NB4 (cell line): ENCODE measurements at places on chromosomes 2 and 18.

GRCh38 chr2:105747254-105747894 lies 2.7 kb downstream of the NCK2 start:
- DNase-seq: no peak

GRCh38 chr2:233115741-233116140 lies 55.6 kb downstream of the INPP5D start:
- no peak for DNase-seq

DNA sequence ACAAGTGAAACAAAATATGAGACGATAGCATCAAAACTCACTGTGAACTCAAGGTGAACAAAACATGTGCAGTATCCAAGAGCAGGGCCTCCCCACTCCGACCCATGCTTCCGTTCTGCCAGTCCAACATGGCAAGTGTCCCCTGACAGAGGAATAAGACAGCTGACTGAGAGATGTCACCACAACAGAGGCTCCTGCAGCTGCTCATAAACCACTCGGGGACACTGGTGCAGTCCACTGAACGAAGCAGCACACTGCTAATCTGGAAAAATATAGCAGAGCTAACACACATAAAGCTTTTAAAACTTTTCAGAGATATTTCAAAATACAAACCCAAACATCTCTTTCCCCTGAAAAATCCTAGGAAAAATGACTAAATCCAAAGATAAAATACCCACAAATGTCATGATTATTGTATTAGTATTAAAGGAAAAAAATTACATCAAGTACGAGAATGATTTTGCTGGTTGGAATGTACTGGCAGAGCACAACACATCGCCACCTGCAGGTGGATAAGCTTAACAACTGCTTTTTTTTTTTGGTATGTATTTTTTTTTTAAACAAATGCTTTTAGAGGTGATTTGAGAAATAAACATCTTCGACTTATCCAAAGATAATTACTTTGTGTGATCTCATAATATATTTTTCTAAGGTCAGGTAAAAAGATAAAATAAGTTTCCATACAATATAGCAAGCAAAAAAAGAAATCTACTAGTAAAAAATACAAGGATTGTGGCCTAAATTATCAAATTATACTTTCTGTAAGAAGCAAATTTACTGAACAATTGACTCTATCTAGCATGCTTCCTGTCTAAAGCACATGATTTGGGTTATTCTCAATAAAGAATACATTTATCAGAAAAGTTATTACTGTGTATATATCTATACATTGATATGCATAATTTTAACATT lies 18.6 kb downstream of the THADA start:
- peak; percentile 74 for DNase-seq

DNA sequence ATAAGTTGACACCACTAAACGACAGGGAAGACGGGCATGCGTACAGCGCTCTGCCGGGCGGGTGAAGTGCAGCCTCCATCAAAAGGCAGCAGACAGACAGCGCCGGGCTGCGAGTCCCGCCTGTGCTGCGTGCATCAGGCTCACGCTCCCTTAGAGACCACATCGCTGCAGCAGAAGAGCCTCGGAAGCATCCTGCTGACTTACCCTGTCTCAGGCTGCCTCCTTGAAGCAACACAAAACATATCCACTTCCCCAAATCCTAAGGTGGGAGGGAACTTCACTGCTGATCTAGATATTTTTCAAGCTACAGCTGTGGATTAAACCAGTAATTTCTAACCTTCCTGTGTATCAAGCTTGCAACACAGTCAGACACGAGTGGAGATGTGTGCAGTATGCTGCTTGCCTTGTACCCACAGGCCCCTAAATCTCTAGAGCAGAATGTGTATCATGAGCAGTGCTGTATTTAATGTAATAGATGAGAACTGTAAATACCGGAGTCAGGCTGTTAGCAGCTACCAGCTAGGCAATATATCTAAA lies 6.4 kb downstream of the MYT1L start:
- no peak for DNase-seq

- DNase-seq: no peak
Observed at GRCh38 chr18:79486356-79487182, 90.8 kb downstream of the NFATC1 start.

DNA sequence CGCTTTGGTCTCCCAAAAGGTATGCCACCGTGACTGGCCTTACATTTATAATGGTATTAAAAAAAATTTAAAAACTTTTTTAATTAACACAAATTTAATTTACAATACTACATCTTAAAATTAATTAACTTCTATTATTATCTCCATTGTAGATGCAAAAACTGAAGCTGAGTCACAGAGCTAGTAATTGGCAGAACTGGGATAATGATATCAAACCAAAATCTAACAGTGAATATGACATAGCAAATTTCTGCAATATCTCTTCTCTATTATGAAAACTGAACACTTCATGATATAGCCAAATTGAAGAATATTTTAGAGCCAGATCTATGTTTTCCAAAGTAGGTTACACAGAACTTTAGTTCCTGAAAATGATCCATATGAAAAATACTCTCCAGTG lies 66.4 kb upstream of the CHAC2 start:
- DNase-seq: no peak

DNA sequence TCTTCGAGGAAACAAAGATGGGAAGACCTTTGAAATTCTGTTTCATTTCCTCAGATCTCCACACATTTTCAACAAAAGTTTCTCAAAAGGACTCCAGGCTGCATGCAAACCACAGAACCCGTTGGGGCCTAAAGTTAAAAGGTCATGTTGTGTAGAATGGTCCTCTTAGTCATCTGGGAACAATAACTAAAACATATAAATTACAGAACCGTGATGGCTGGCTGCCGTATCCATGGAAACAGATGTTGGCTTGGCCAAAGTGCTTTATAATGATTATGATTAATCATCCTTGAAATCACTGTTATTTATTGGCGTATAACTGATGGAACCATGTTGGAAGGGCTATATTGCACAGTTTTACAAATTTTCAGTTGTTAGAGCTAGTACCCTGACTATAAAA lies 182.8 kb upstream of the CRIM1 start:
- DNase-seq: no peak

DNA sequence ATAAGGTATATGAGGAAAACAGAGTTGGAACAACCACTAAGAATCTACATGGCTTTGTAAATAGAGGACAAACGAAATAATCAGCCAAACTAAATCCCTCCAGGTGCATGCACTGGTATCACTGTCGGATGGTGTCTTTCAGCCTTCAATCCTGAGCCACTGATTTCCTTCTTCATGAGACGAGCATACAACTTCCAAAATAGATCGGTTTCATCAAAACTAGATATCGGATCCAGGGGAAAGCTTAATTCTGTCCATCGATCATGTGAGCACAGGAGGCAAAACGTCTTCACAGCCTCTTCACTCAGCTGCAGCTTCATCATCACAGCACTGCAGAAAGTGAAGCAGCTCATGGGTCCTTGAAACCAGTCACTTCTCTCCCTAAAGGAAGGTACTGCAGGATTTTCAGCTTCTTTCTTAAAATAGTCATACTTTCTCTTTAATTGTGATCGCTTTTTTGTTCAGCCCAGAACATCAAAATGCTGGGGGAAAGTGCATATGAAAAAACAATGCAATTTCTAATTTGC lies 80.5 kb downstream of the DTNB start:
- DNase-seq: no peak

GRCh38 chr2:144896341-144896740 lies 376.4 kb upstream of the ZEB2 start:
- no peak for DNase-seq

GRCh38 chr2:207854484-207855440 lies 85.1 kb upstream of the FZD5 start:
- DNase-seq: no peak

- DNase-seq: no peak
Observed at GRCh38 chr2:45731141-45731540, 79.7 kb downstream of the PRKCE start.

- peak; percentile 27 for DNase-seq
Observed at GRCh38 chr2:144935736-144936135, 415.8 kb upstream of the ZEB2 start.

DNA sequence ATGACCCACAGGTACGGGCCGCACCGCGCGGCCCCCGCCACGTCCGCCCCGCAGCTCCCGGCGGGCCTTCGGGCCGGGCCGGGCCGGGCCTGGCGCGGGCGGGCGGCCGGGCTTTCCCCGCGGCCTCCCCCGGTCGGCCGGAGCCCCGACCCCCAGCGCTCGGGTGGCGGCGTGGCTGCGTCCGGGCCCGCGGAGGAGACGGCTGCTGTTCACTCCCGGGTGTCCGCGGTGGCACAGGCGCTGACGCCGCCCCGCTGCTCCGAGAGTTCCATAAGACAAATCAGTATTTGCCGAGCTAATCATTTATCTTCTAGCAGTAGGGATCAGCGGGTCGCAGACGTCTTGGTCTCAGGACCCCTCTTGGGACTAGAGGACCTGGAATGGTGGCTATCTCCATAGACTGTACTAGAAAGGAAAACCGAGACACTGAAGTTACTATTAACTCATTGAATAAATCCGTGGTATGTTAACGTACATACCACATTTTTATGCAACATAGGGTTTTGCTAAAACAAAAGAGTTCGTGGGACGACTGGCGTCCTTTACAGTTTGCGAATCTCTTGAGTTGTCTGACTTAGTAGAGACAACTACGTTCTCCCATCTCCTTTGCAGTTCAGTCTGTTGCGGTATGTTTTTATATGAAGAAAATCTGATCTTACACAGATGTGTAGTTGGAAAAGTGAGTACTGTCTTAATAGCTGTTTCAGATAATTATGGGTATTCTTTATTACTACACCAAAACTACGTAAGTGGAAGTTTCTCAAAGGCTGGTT lies 500 bp downstream of the LIMS1 start:
- DNase-seq: peak; percentile 71

- no peak for DNase-seq
Observed at GRCh38 chr2:178627401-178627800, 147.1 kb downstream of the PLEKHA3 start.

GRCh38 chr18:59810735-59811520 lies 88.9 kb upstream of the PMAIP1 start:
- DNase-seq: no peak

DNA sequence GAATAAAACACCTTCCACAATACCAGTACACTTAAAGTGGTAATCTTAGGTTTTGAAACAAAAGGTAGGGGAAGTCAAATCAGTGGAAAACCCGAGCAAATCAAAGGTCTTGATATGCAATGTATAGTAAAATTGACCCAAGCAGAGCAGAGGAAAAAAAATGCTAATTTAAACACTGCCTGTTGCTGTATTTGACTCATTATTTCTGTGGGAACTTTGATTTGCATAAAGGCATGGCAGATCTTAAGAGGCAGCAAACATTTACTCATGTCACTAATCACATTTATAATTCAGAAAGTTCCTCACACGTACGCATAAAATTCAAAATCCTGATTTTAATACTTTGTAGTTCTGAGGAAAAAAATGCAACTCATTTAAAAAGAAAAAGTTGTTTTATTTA lies 64.4 kb downstream of the IKZF2 start:
- DNase-seq: no peak

DNA sequence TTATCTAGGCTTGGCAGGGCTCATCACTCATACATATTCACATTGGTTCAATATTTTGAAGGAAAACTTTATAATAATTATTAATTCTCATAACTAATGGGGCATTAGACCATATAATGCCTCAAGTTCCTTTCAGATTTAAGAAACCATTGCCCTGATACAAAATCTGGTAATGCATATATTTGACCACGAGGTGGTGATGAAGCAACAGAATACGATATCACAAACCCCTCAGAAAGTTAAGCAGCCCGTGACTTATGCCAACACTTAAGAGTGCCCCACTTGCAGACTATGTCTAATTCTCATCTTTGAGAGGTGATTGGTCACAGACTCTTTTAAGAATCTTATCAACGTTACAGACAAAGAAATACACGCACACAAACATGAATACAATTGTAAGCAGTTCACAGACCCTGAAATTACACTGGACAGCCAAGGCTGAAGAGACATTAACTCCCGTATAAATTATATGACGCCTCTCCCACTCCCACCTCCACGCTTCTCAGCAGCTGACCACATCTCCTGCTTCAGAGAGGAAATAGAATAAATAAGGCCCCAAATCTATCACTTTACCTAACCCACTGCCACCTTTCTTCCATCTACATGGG lies 20.7 kb upstream of the DNAH6 start:
- peak; percentile 72 for DNase-seq

- DNase-seq: no peak
Observed at GRCh38 chr2:97849881-97850528, 136.6 kb downstream of the ZAP70 start.

DNA sequence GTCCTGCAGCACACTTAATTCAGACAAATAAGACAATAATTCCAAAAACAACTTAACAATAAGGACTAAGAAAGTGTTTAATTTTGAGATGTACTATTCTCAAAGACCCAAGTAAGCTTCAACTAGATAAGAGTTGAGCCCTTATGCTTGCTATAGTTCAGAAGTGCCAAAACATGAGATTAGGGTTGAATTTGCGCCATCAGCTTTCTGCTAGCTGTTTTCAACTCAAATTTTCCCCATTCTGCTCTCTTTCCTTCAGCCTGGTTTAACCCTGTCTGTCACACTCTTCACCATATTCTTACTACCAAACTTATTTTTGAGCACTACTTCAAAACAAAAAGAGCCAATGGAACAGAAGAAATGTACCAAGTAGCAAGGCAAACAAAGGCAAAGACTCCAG lies 4.1 kb downstream of the NFE2L2 start:
- DNase-seq: no peak

GRCh38 chr2:196168181-196168580 lies 3.2 kb downstream of the STK17B start:
- DNase-seq: peak; percentile 45

GRCh38 chr2:60535685-60536312 lies 17.7 kb downstream of the BCL11A start:
- DNase-seq: no peak

DNA sequence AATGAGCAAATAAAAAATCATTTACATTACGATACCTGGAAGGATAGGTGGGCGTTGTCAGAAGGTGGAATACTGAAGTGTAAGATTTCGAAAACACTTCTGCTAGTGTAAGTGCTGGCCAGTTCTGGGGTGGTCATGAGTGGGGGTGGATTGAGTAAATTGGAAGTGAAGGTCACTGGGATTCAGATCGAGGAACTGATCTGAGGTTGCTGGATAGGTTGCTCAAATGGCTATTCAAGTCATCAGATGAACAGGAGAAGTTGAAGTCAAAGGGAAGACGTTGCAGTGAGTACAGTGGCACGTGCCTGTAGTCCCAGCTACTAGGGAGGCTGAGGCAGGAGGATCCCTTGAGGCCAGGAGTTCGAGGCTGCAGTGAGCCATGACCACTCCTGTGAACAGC lies 95.7 kb downstream of the MALT1 start:
- DNase-seq: no peak

DNA sequence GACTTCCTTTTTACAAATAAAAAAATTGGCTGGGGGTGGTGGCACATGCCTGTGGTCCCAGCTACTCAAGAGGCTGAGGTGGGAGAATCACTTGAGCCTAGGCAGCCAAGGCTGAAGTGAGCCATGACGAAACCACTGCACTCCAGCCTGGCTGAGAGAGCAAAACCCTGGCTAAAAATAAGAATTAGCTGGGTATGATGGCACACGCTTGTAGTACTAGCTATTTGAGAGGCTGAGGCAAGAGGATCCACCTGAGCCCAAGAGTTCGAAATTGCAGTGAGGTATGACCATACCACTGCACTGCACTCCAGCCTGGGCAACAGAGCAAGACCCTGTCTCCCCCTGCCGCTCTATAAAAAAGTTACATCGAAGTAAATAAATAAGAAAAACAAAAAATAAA lies 33.7 kb downstream of the GFPT1 start:
- no peak for DNase-seq

GRCh38 chr2:210172219-210172575 lies 988 bp upstream of the KANSL1L start:
- no peak for DNase-seq

- DNase-seq: no peak
Observed at GRCh38 chr18:48548011-48548771, 9.4 kb downstream of the CTIF start.
